ENCODE measurements at places on chromosomes 1 and 21.

GRCh38 chr1:171664976-171665375 is 12.5 kb upstream of the MYOC start:
- no peak for DNase-seq

DNA sequence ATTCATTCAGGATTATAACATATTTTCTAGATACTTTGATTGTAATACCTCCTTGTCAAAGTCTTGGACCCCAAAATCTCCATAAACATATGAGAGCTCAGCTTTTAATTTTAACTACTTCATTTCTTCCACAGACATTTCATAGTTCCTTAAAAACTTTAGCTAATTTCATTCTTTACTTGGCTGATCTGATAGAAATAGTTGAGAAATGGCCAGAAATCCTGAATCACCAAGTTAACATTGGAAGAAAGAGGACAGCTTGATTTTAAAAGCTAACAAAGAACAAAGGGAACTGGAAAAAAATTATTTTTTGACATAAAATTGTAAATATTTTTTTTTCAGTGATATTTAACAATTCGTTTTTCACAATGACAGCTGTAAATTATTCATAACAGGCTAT is 216.5 kb downstream of the NTNG1 start:
- DNase-seq = peak; percentile 31

DNA sequence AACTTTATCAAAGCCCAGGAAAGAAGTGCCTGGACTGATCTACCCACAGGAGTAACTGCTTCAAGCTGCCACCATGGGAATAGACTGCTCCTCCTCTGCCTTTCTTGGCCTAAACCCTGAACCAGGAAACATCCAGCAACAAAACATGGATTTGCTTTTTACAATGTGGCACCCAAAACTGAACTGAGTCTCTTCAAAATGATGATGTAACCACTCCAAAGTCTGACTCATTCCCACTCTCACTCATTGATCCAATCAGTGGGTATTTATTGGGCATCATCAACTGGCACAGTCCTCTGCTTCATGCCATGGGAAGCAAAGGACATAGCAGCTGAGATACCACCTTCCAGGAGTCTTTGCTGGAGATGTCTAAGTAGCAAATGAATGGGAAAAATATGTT is 23.5 kb downstream of the CYP4A22 start:
- no peak for DNase-seq

DNA sequence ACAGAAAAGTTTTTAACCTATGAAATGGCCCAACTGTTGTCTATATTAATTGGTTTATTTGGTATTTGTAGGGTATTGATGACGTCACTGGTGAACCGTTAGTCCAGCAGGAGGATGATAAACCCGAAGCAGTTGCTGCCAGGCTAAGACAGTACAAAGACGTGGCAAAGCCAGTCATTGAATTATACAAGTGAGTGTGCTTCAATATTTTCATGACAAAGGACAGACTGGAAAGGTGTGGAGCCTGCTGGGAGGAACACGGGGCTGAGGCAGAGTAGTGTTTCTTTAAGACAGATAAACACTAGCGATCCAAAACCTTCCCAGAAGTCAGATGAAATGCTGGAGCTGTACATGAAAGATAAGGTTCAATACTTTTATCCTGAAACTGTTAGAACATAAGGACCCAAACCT is 76.7 kb downstream of the AK4 start:
- no peak for DNase-seq

DNA sequence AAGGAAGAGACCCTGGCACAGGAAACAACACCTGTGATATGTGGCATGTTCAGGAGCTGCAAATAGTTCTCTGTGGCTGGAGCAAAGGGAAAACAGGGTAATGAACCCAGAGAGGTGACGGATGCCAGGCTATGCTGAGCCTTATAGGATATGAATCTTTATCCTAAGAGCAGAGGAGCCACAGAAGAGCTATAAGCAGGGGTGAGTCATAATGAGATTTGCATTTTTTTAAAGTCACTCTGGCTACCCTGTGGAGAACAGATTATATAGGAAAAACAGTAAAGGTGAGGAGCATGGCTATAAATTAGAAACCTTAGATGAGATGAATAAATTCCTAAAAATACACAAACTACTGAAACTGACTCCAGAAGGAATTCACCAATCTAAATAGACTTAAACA is 12.8 kb upstream of the MPL start:
- no peak for DNase-seq

DNA sequence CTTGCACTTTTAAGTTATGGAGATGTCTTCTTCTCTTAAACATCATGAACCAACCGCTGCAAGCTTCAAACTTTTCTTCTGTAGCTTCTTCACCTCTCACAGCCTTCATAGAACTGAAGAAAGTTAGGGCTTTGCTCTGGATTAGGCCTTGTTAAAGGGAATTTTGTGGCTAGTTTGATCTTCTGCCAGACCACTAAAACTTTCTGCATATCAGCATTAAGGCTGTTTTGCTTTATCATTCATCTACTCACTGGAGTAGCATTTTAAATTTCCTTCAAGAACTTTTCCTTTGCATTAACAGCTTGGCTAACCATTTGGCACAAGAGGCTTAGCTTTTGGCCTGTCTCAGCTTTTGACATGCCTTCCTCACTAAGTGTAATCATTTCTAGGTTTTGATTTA is 43.0 kb upstream of the RGL1 start:
- DNase-seq = no peak

GRCh38 chr1:81803431-81804110 is 2.8 kb downstream of the ADGRL2 start:
- peak; percentile 63 for DNase-seq

DNA sequence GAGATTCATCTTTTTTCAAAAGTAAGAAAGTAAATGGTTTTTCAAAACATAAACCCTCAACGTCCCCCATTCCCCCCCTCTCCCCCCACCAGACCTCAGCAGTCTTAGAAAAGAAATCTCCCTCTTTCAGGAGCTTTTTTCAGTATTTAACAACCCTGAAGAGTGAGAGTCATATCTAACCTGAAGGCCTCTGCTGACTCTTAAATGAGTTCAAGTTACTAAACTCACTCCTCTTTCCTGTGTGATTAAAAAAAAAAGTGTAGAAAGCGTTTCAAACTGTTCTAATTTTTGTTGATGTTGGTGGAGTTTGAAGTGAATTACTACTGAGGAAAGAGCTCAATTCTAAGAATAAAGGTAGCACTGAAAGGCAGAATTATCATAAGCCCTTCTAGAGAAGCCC is 93.7 kb downstream of the VAV3 start:
- no peak for DNase-seq

DNA sequence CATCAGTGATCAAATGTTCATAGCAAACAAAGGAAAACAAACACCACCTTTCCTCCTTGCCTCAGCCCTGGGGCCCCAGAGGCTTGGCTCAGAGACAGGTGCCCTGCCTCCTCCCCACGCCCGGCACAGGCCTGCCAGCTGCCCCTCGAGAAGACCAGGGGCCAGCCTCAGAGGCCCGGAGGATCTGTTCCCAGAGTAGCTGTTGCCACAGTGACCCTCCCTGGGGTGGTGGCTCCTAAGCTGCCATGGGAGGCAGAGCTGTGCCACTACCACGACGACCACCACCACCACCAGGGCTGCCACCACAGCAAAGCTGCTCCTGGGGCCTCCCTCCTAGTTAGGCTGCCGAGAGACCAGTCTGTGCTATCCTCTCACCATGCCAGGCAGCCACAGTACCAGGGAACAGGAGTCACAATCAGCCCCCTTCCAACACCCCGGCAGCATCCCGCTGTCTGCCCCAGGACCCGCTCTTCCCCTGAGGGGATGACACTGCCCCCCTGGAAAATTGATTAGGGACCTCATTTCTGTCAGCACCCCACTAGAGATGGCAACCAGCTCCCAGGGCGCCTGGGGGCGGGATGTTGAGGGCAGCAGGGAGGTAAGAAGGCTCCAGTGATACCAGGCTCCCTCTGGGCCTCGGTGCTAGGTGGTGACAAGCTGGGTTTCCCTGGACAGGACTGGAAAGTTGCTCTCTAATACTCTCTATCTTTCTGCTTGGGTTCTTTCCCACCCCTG is 30.5 kb downstream of the KCNC4 start:
- peak; percentile 31 for DNase-seq

DNA sequence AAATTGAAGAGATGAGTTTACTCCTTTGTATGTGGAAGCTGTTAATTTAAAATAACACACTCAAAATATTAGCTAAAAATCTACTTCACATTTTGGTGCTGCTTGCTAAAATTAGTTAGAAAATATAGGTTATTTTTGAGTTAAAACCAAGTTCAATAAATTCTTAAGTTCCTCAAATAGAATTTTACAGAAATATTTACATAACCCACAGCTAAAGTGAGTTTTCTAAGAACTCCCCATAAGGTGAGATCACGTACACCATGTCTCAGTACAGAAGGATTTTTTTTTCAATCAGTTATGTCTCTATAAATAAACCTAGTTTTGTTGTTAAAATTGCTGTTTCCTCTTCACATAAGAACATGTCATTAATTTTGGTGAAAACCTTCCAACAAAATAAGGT is 108.0 kb downstream of the SDCCAG8 start:
- no peak for DNase-seq

- no peak for DNase-seq
Observed at GRCh38 chr1:62325081-62325480, 5.8 kb upstream of the KANK4 start.

GRCh38 chr1:41955461-41956159 is 36.9 kb upstream of the HIVEP3 start:
- no peak for DNase-seq

GRCh38 chr1:44421446-44421884 is 16.4 kb downstream of the RNF220 start:
- DNase-seq = no peak

DNA sequence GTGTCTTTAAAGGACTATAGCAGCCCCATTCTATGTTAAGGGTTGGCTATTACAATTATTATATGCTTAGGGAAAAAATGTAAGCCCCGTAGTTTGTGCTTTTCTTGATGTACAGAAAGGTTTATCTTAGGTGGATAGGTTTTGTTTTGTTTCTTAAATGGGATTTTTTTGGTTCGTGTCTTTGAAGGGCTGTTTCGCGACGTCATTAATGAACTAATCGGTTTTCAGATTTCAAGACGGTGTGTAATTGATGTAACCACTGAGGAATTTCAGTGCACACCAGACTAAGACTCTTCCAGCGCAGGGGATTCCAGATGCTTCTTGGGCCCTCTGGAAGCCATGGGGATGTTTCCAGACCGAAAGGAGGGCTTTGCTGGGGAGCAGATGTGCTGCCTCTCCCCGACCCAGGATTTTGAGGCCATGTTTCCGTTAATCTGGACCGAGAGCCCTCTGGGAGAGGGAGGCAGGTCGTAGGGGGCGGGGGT is 4.8 kb upstream of the SIM2 start:
- no peak for DNase-seq

DNA sequence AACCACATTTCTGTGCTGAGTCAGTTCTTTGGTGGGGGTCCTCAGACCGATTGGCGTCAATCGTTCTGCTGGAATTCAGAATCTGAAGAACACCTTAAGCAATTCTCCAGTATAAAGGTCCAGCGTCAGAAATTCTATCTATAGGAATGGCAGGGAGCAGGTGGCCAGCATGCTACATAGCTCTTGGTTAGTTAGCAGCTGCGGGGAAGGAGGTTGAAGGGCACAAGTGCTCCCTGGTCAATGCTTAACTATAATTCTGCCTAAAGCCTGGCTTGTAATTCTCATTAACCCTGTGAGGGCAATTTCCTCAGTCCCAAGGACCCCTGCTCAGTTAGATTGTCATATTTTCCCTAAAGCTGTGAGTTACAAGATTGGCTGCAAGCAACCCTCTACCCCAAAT is 54.3 kb upstream of the GALNT2 start:
- no peak for DNase-seq

- DNase-seq = no peak
Observed at GRCh38 chr1:57124170-57124569, 158.4 kb upstream of the C8B start.

GRCh38 chr1:172821609-172822274 is 162.8 kb downstream of the FASLG start:
- no peak for DNase-seq

GRCh38 chr1:243848858-243849420 is 1.1 kb downstream of the AKT3 start:
- DNase-seq = peak; percentile 88

- no peak for DNase-seq
Observed at GRCh38 chr1:181108304-181108867, 19.9 kb downstream of the IER5 start.

GRCh38 chr1:30743584-30744059 is 14.0 kb downstream of the LAPTM5 start:
- no peak for DNase-seq

GRCh38 chr1:150615346-150616201 is 13.8 kb downstream of the ENSA start:
- no peak for DNase-seq

- DNase-seq = no peak
Observed at GRCh38 chr1:147246910-147247655, 4.6 kb downstream of the CHD1L start.

GRCh38 chr1:76225526-76225925 is 151.0 kb downstream of the ST6GALNAC3 start:
- no peak for DNase-seq

DNA sequence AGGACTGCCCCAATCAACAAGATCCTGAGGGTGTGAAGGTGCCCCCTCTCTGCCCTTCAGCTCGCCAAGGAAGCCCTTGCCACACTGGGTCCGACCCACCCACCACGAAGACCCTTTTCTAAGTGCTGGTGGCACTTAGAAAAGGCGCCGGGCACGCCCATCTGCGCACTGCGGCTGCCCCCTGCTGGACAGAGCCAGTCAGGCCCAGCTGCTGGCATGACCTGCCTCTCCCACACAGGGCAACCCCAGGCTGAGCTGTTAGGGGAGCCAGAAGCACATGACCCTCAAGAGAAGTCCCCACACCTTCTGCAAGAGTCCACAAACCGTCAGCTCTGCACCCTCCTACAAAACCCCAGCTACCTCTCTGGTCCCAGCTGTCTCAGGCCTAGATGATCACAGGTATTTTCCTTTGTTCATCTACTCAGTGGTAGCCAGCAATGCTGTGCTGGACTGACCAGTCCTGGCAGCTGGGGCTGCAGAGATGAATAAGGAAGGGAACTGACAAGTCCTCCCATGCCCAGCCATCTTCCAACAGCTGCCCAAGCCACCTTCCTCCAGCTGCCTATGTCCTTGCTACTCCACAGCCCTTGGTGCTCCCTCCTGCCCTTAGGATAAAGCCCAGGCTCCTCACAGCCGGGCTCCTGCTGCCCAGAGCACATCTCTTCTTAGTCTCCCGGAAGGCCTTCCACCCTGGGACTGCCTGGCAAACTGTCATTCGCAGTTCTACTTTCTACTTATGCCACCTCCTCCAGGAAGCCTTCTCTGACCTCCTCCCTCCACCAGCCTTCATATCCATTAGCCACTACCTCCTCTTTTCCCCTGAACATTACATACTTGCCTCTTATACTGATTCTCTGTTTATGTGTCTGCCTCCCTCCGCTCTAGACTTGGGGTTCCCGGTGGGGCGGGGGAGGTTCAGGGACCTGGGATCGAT is 39.8 kb upstream of the ZC3H12A start:
- DNase-seq = peak; percentile 8

- no peak for DNase-seq
Observed at GRCh38 chr1:56437959-56438358, 141.4 kb downstream of the PLPP3 start.
